ENCODE measurements at places on chromosomes 12 and 14.

DNA sequence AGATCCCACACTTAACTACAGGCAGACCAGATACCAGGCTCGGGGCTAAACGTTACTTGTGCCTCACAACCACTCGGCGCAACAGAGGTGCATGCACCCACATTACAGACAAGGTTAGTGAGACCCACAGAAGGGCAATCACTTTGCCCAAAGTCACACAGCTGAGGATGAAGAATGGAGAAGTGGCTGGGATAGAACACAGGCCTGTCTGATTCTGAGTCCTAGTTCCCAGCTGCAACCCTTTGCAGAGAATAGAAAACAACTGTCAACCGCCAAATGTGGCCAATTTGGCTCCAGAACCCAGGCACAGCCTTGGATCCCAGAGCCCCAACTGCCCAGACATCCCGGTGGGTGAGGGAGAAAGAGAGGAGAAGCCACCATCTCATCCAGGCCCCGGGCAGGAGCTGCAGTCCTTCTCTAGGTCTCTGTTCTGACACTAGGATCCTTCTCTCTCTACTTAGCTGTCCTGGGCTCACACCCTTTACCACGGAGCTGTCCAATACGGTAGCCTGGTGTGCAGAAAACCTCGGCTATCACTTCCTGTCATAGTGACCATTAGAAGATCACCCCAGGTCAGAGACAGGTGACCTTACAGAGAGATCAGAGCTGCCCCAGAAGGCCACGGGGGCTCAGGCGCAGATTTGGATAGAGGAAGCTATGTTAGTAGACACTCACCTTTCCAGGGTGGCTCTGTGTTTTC is 59.1 kb downstream of the FAM222A start:
- DNase-seq: no peak

GRCh38 chr12:31035226-31035625 is 38.4 kb upstream of the DDX11 start:
- DNase-seq: no peak

- DNase-seq: no peak
Measured at GRCh38 chr12:58894040-58894439, 26.3 kb downstream of the LRIG3 start.

DNA sequence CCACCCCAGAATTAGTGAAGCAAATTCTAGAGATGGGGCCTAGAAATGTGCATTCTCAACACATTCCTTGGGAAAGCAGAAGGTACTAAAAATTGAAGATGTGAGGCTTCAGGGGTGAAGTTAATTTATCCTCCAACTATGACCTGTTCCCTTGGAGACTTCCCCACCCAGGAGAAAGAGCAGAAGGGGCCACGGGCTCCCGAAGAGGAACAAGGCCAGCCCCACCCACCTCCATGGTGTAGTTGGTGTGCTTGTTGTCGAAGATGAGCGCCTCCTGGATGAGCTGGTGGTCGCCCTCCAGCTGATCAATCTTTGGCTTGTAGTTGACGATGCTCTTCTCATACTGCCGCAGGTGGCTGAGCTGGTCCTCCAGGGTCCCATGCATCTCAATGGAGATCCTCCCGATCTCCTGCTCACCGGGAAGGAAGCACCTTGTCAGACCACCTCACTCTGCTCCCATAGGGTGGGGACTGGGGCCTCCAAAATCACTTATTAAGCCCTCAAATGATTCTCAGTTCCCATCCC is 87.8 kb upstream of the ZFP36L1 start:
- no peak for DNase-seq

GRCh38 chr12:124693111-124693723 is 125.8 kb upstream of the NCOR2 start:
- no peak for DNase-seq

DNA sequence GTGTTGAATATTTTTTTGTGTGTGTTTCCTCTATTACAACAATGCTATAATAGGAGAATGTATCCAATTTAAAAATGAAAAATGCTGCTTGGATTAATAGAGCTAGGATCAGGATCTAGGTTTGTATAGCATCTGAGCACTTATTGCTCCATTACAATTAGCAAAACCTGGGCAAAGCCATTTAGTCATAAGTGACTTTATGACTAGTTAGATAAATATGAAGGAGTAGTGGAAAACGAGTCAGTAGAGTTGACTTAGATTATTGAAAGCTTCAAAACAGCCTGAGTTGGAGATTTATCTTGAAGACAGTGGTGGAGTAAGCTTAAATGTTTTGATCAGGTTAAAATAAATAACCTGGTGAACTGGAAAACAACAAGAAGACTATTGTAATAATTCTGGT is 2.8 kb downstream of the MED21 start:
- no peak for DNase-seq

- DNase-seq: no peak
Measured at GRCh38 chr14:102209224-102209966, 69.7 kb downstream of the WDR20 start.

- no peak for DNase-seq
Measured at GRCh38 chr12:81369175-81369574, 291.3 kb downstream of the ACSS3 start.

DNA sequence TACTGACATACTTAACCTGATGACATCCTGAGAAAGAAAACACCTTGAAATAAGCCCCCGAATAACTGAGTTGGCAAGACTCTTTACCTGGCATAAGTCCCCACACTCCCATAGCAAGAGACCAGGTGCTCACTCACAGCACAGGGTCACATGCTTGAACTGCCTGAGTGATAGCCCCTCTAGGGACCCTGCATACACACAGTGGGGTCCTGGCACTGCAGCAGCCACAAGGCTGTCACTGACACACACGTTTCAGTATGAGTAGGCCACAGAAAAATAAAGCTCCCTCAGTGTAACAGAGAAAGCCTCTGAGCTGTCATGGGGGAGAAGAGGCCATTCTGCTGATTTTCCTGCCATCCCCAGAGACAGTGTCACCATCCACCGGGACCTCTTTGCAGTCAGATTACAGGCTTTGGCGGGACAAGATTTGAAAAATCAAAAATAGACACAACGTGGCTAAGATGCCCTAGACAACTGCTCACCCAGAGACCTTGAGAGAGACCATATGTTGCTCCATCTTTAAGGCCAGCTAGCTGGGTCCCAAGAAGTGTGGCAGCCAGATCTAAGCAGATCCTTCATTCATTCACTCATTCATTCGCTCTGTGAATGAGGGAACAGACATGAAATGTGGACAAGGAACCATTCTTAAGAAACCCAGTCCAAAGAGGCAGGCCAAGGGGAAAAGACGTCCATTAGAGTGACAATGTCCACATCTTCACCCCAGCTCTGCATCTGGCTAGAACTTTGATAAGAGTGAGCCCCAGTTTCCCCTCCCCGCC is 1.6 kb downstream of the SCARB1 start:
- DNase-seq: no peak

GRCh38 chr14:58078471-58078870 is 73.5 kb downstream of the ARMH4 start:
- DNase-seq: no peak

GRCh38 chr12:43776498-43776897 is 17.7 kb downstream of the IRAK4 start:
- DNase-seq: no peak
